ENCODE measurements at places on chromosomes 13 and 19.

- no peak for DNase-seq
Measured at GRCh38 chr19:48539503-48540096, 12.4 kb upstream of the SULT2B1 start.

DNA sequence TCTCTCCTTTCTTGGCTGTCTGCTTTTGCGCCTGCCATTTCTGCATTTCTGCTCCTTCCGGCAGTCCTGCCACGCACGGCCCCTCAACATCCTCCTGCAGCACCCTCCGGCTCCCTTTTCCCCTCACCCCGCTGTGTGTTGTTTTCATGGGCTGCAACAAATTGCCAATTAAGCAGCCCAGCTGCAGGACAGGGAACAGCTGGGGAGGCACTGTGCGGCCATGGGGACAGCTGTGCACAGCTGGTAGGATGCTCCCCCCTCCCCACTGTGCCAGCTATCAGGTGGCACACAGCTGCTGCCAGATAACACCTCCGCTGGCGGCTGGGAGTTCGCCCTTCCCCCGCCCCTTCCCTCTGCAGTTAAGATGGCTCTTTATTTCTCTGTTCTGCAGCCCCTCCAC, 25.4 kb downstream of the LYL1 start:
- no peak for DNase-seq

DNA sequence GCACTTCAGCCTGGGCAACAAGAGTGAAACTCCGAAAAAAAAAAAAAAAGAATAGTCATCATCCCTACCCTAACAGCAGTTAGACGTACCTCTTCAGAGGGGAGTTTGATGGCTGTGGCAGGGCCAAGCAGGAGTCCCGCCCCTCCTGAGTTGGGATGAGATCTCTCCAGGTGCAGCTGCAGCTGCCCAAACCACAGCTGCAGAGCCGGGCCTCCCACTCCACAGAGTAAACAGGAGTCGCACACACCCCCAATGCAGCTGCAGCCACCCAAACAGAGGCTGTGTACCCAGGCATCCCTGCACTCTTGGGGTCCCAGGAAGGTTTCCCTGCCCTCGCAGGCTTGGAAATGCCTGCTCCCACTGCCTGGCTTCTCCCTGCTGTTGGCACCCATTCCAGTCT, 17.4 kb upstream of the MLLT1 start:
- DNase-seq: no peak

DNA sequence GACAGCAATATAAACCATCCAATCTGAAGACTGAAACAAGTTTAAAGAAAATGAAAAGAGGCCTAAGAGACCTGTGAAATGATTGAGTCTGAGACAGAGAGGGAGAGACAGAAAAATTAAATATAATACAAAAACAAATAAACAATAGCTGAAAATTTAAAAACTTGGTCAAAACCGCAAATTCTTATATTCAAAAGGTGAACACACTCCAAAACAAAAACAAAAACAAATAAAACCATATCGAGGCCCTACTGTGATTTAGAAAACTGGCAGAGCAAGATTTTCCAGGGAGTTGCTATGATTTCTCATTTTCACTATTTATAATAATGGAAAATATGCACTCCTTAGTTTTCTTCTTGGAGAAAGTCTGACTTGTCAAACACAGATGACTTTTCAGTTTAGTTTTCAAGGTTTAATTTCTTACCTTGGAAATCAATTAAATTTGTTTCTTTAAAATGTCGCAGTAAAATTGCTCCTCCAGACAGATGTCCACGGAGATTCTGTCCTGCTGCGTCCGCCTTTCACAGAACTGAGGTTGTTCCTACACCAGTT, 1420.3 kb downstream of the UQCRFS1 start:
- DNase-seq: no peak

DNA sequence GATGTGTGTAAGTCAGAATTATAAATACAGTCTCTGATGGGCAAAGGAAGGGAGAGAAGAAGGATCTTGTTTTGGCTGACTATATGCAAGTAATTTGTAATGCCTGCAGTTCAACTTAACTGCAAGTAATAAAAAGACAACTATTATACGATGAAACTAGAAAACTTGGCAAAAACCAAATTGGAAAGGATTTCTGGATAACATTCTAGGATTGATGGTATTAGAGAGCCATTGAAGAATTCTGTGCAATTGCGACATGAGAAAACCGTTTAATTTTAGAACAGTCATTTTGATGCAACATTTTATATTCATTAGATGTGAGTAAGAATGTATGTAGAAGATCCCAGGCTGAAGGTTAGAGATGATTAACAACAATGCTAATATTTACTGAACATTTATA, 1334.1 kb downstream of the EFNB2 start:
- no peak for DNase-seq

DNA sequence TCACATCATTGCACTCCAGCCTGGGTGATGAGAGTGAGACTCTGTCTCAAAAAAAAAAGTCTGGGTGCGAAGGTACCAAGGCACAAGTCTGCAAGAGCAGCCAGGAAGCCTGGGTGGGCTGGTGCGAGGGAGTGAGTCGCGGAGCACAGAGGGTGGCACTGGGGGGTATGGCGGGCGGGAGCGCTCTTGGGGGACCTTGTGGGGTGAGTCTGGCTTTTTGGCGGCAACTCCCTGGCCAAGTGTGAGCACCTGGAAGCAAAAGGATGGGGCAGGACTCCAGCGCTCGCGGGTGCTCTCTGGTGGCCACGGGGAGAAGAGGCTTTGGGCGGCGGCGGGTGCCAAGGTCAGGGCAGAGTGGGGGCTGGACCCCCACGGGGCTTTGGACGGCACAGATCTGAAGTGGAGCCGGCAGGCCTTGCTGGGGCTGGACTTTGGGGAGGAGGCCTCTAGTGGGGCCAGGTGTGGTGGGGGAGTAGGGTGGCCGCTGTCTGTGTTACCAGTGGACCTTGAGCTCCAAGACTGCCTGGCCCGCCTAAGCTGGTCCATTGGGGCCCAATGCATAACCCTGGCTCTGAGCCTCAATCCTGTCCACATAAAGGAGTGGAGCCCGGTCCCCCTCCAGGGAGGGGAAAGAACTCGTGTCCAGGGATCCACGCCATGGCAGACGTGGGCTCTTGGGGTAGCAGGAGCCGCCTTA, 1.6 kb downstream of the P2RY11 start:
- DNase-seq: no peak

- no peak for DNase-seq
Measured at GRCh38 chr13:26425443-26426358, 131.8 kb upstream of the WASF3 start.

DNA sequence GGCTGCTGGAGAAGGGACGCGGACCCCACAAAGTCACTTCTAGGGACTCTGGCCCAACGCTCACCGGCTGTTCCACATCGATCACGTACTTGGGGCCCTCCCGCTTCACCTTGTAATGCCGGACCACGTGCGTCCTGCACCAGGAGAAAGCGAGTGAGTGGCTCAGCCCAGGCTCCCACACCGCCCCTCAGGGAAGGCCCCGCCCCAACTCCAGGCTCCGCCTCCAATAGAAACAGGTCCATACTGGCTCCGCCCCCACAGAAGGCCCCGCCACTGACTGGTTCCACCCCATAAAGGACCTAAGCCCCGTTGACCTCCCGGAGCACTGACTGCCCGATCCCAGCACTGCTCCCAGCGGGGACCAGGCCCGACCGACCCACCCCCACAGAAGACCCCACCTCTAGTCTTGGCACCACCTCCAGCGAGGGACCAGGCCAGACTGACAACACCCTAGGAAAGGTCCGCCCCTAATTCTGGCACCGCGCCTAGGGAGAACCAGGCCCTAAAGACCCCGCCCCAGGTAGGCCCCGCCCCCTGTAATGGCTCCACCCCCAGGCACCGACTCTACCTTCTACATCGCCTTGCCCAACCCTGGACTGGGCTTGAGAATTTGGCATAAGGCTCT, 11.3 kb downstream of the STAP2 start:
- DNase-seq: no peak

DNA sequence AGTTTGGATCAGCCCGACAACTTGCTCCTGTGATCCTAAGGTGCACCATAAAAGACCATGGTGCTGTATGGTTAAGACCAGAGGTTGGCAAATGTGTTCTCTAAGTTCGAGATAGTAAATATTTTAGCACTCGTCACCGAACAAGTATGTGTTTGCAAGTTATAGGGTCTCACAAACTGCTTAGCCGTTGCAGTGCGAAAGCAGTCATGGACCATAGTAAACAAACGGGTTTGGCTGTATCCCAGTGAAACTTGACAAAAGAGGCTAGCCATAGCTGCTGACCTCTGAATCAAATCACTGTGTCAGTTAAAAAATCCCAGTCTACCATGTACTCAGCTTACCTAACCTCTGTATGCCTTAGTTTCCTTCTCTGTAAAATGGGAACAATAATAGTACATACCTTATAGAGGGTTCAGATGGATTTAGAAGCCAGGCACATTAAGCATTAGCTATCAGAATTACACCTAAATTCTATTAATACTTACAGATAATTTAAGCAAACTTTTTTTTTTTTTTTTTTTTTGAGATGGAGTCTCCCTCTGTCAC, 72.1 kb downstream of the IPO5 start:
- DNase-seq: no peak

- DNase-seq: no peak
Measured at GRCh38 chr13:77067519-77067918, 40.6 kb upstream of the FBXL3 start.

DNA sequence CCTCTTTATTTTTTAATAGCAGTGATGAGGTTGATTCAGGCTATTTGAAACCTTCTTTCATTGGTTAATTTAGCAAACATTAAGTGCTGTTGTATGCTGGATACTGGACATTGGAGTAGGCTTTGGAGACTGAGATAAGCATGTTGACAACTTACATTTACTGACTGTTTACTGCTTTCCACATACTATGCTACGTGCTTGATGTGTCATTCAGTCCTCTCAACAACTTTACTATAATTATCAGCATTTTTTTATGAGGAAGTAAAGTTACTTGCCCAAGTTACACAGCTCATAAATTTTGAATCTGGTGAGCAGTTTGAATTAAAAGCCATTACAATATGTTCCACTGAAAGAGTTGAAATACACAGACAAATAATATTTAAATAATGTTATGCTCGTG, 83.8 kb downstream of the GJA3 start:
- no peak for DNase-seq
